ENCODE measurements at places on chromosomes 6 and 20.

- DNase-seq = no peak
These were observed 521 bp downstream of the CDK5RAP1 start for GRCh38 chr20:33400812-33401183.

DNA sequence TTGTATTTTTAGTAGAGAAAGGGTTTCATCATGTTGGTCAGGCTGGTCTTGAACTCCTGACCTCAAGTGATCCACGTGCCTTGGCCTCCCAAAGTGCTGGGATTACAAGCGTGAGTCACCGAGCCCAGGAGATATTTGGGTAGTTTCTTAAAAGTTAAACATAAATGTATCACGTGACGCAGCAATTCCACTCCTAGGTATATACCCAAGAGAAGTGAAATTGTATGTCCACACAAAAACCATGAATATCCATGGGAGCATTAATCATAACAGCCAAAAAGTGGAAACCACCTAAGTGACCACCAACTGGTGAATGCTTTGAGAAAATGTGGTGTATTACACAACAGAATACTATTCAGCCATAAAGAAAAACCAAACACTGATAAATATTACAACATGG lies 164.8 kb downstream of the MRPL14 start:
- no peak for DNase-seq

DNA sequence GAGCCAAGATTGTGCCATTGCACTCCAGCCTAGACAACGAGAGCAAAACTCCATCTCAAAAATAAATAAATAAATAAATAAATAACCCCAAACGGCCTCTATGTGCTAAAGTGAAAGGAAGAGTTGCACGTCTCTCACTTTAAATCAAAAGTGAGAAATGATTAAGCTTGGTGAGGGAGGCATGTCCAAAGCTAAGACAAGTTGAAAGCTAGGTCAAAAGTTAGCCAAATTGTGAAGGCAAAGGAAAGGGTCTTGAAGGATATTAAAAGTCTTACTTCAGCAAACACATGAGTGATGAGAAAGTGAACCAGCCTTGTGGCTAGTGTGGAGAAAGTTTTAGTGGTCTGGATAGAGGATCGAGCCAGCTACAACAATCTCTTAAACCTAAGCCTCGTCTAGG lies 14.3 kb downstream of the ZBP1 start:
- no peak for DNase-seq

DNA sequence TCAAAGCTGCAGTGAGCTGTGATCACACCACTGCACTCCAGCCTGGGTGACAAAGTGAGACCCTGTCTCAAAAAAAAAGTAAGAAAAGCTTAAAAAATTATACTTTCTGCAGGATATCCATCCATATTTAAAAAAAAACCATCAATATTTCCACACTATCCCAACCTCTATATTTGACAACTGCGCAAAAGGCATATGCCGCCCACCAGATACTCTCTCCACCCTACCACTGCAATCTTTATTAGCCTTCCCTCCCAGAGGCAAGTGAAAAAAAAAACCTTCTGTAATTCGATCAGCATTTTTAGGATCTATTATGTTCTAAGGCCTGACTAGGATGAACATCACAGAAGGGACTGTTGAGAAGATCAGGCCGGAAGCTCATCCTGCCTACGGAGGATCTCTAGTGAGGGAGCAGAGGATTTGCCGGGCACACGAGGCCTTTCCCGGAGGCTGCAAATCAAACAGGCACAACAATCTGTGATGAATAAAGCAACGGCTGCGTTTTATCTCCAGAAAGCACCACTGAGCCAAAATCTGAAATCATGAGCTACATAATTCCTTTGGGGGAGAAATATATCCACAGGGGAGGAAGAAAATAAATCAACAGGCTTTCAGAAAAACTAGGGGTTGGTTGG lies 65.9 kb downstream of the GFOD1 start:
- no peak for DNase-seq

DNA sequence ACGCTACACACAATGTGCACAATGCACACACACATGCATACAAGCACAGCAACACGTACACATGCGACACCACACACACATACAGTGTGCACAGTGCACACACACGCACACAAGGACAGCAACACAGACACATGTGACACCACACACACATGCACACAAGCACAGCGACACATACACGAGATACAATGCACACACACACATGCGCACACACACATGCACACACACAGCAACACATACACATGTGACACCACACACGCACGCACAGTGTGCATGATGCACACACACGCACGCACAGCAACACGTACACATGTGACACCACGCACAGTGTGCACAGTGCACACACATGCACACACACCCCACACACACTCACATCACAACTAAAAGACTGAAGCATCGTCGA lies 327.3 kb downstream of the THBS2 start:
- no peak for DNase-seq

- DNase-seq = no peak
These were observed 89.8 kb downstream of the TOX2 start for GRCh38 chr20:44004306-44004915.

- DNase-seq = no peak
These were observed 64.0 kb upstream of the FOXQ1 start for GRCh38 chr6:1247894-1248293.

DNA sequence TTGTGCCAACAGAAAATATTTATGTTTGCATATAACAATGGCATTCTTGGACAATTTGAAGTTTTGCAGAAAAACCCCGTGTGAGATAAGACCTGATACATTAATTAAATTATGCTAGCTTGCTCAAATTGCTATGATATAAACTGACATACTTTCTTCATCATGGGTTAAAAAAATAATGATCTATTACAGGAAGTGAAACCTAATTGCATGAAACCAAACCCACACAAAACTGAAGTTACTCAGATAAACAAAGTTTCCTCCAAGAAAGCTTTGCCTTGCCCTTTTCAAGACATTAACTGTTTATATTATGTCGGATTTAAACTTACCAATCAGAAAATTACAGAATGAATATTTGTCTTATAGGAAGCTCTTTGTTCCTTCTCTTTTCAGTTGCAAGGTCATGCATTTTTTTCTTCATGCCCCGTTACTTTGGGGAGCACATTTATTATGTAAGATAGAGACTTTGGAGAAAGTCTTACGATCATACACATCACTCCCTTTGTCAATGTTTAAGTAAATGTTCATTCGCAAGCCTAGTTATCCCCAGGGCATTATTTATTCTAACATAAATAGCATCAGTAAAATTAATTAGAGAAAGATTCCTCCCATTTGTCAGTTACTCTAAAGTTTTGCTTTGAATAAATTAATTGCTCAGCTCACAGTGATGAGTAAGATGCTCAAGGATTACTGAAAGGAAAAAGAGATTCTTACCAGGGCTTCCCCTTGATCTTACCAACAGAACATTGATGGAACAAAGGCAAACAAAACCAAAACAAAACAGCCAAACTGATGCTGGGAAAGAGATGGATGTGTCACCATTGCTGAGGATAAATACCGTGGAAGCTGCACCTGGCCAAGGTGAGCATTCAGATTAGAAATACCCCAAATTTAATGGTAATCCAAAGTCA lies 14.8 kb upstream of the TMEM244 start:
- DNase-seq = no peak

DNA sequence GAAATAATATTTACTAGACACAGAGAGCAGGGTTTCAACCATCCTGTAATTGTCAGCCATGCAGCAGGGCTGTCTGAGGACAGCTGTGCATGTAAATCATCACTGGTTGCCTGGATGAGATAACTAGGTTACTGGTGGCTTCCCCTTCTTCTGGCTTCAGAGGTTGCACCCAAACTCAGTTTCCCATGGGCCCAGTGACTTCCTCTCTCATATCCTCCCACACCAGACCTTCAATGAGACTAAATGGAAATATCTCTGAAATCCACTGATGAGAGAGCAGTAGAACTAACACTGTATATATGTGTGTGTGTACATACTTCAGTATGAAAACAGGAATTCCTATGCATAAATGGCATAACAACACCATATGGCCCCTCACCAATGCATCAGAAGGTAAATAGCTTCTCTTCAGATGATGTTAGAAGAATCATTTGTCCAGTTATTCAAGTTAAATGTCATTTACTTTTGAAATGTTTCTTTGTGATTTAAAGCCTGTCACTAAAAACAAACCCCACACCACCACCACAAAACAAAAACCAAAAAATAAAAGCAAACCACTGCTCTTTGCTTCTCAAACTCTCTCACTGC lies 51.0 kb upstream of the IL20RA start:
- DNase-seq = no peak

DNA sequence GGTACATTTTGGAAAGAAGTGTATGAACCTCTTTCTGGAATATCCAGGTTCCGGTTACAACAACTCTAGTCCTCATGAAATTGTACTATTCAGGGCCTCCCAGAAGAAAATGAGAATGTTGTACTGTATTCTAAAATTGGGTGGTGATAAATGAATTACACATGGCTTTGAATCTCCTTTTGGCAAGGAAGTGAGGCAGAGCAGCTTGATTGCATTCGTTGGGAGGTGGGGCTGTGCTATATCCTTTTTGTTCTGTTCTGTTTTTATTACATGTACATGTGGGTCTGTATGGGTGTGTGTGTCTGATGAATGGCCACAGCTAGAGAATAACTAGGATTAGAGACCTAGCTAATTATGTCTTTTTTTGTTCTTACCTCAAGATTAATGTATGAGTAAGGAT lies 37.8 kb upstream of the SNRPB2 start:
- no peak for DNase-seq

DNA sequence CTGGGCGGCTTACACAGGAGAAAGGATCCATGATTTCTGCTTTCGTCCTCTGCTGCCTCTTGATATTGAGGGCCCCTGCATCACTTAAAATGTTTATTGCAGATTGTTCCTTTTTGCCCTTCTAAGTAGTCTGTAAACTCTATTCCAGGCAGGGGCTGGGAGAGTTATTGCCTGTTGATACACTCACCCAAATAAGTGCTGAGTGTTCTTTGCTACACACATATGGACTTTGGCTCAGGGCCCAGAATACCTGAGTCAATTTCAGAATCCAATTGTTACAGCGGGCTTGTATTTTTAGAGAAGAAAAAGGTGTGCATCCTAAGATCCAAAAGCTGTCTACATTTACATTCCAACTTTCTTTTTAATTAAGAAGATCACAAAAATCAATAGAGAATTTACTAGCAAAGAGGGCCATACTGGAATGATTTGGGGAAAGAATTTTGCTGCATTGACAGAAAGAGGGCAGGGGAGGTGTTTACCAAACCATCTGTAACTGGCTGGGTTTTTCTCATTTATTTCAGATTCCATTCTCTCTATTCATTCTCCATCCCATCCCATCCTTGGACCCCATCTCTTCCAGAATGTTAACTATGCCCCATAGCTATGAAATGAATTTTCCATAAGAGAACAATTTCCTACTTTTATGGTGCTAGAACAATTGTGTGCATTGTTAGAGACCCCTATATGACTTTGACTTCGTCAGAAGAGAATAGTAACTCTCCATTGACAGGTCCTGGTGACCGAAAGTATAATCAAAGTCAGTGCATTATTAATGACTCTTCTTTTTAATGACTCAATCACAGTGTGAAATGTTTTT lies 959.9 kb upstream of the FLRT3 start:
- no peak for DNase-seq

DNA sequence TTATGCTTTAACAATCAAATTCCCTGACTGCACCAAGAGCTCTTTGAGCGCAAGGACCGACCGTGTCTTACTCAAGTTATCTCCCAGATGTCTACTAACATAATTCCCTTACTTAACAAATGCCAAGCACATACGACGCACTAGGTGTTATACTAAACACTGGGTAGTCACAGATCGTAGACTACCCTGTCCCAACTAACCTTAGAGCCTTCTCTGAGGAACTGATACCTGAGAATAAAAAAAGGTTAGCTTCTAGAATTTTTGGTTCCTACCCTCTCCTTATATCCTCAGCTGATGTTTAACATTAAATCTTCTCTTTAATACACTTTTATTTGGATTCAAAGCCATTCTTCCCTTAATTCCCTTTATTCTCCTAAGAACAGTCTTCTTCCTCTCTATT lies 38.5 kb downstream of the EPB41L2 start:
- DNase-seq = no peak

DNA sequence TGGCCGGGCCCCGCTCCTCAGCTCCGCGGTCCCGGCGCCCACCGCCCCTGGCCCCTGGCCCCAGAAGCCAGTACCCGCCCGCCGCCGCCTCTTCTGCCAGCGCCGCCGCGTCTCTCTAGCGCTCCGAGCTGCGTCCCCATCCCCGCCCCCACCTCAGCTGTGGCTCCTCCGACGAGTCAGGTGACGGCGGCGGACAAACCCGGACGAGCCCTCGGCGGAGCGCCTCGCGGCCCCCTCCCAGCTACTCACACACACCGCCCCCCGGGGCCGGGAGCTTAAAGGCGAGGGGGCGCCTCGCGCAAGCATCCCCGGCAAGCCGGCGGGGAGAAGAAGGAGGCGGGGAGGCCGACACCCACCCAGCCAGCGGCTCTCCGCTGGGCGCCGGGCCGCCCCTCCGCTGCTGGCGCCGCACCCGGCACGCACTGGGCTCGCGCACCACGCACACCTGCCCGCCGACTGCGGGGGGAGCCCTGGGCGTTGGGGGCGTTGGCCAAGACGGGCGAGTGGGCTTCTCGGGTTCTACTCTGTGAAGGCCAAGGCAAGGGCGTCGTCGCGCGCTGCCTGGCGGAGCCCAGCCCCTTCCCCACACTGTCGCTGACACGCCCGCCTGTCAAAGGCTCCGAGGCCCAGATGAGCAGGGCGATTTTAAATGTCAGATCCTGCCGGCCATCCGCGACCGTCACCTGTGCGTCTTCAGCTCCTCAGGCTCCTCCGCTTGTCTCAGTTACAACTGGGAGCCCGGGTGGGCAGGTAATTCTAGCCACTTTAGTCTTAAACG lies at the start of gene SNAP91:
Gene SNAP91, minus strand, starts transcription at position 132 of the 778 bp plus-strand sequence. CDS start 1,174 bp downstream, outside the sequence.
- DNase-seq = no peak

GRCh38 chr6:142627474-142627873 lies 317.5 kb downstream of the HIVEP2 start:
- no peak for DNase-seq
